GM12891 (cell line): ENCODE measurements at places on chromosomes 12 and 14.
A peak's percentile ranks its signal among the peaks of the same experiment; 100 is the strongest.

- DNase-seq, result no peak
Measured at GRCh38 chr14:104329793-104330192, 191.4 kb downstream of the KIF26A start.

GRCh38 chr12:11075642-11076041, 13.5 kb upstream of the TAS2R46 start:
- DNase-seq, result no peak

DNA sequence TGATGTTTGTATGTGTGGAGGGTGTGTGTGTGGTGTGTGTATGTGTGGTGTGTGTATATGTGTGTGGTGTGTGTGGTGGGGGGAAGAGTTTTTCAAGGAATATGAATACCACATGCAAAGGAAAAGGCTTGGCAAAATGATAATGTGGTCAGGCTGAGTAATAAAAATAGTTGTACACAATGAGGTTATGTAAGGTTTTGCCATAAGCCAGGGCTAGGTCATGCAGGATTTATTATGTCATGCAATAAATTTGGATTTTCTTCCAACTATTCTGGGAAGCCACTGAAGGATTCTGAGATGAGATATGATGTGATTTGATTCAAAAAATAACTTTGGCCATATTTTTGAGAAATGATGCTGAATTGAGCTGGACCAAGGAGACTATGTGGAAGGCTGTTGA, 1191.6 kb upstream of the SEL1L start:
- no peak for DNase-seq

DNA sequence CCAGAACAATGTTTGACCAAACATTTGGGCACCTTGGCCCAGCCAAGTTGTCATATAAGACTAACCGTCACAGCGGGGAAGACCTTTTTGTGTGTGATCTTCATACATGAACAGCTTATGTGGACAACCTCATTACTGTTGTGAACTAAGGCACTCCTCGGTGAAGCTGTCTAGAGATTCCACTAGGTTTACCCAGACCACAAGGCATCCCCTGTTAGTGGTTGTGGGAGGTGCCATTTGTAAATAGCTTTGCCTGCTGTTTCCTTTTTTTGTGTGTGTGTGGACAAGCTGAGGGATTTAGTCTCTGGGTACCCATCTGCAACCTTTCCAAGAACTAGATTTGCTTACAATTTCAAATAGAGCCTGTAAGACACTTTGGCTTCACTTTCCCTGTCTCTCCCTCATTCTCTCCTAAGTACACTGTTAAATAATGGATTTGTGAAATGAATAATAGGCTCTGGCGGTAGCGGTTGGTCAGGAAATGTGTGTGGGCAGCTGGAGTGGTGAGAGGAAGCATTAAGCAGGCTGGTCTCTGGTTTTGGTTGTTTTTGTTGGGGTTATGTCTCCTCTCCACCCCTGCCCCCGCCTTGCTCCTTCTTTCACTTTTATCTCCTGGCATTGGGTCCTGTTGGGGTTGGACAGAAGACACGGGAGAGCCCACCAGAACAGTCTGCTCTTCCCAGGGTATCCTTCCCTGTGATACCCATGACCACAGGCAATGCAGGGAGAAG, 727.6 kb downstream of the VRK1 start:
- no peak for DNase-seq

- DNase-seq, result no peak
Measured at GRCh38 chr12:49944046-49944445, 6.5 kb upstream of the AQP2 start.

DNA sequence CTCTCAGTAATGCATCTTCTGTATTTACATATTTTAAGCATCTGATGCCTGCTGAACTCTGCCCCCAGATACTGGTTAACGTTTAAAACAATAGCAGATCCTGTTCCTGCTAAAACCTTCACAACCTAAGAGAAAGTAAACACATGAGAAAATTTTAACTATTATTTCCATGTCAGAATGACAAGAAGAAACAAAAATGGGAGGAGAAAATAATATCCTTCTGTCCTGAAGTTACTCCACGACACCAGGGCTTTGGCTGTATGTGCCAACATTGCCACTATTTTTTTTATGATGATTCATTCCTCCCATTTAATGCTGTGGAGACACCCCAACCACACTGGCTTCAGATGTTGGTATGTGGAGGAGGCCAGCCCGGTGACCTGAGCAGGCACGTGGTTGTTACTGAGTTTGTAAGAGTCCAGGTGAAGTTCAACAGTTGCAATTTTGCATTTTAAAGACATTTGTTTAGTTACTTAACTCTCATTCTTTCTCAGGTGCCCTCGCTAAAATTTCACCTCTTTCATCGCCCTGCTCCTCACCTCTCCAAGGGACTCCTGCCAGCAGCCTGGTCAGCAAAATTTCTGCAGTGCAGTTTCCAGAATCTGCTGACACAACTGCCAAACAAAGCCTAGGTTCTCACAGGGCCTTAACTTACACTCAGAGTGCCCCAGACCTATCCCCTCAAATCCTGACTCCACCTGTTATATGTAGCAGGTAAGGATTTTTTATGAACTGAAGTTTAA, 65.5 kb upstream of the SLCO1C1 start:
- no peak for DNase-seq

DNA sequence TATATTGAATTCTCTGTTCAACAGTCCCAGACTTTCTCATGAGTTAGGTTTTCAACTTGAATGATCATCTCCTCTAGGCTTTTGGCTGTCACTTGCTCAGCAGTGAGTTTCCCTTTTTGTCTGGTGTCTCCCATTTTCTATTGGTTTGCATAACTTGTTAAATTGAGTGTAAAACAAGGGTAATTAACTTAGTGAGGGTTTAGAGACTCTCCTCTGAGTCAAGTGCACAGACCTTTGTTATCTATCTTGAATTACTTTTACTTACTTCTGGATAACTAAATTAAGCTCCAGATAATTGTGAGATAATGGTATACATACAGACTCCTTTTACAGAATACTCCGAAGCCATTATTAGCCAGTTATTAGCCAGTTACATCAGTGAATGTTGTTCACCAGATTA, 22.0 kb downstream of the MLXIP start:
- no peak for DNase-seq

GRCh38 chr12:69412655-69413054, 53.1 kb downstream of the YEATS4 start:
- no peak for DNase-seq

DNA sequence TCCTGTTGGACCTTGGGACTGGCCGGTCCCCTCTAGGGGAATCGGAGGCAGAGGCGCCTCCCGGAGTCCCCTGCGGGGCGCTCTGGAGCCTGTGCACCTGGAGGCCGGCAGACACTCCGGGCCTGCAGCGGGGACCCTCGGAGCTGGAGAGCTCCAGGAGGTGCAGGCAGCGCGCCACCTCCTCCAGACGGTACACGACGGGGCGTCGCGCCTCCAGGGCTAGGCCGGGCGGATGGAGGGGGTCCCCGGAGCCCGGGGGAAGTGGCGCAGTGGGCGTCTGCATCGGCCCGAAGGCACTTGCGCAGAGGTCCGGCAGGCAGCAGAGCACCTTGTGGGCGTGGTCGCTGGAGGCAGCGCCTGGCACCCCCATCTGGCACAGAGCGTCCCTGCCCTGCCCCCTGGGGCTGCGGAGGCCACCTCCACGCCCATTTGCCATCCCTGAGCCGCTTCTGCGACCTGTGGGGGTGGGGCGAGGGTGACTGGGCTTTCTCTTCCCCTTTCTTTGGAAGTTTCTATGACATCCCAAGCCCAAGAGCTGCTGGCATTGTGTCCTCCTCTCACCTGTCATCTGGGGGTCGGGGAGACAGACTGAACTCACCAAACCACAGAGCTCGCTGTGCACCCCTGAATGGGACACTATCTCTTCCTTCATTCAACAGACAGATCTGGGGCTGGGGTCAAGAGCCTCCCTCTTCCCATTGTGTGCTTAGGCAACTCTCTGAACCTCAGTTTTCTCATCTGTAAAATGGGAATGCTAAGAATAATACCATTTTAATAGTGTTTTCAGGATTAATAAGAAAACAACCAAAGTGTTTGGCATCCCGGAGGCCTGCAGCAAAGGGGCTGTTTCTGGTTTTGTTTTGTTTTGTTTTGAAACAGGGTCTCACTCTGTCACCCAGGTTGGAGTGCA, 37.5 kb upstream of the CORO1C start:
- peak; percentile 54 for DNase-seq

- DNase-seq, result no peak
Measured at GRCh38 chr12:13592063-13592942, 389.1 kb downstream of the GRIN2B start.

DNA sequence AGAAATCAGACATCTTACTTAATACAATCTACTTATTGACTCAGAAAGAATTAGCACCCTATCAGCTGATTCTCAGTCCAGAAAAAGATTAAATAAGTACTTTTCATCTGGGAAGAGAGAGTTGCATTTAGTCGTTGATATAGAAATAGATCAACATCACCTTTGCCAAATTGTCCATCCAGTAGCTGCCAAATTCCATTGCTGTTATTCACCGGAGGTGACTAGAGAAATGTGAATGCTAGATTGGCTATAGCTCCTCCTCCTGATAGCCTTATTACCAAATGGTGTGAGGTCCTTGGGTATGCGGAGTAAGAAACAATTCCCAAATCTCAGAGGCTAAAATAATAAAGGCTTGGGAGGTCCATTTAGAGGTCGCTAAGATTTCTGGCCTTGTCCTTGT, 723.3 kb upstream of the FLRT2 start:
- DNase-seq, result no peak

GRCh38 chr12:70400124-70400523, 34.0 kb downstream of the KCNMB4 start:
- DNase-seq, result no peak

GRCh38 chr14:61477712-61478462, 156.5 kb downstream of the PRKCH start:
- DNase-seq, result no peak

DNA sequence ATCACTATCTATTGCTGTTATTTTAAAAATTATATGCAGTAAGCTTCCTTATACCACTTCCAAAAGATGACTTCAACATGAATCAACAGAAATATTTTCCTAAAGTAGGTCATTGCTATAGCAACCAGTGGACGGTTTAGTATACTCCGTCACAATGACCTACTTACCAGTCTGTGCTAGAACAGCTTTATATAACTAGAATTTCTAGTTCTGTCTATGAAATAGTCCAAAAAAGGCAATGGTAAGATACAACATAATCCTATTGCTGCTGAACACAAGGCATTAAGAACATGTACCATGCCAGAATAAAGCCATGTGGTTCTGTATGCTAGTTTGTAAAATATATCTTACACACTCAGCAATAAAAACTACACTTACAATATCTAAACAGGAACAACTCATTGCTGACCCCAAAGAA, 40.7 kb upstream of the MTERF2 start:
- DNase-seq, result no peak

- DNase-seq, result no peak
Measured at GRCh38 chr14:99169776-99170356, 102.1 kb downstream of the BCL11B start.

- no peak for DNase-seq
Measured at GRCh38 chr12:6178981-6179761, 21.0 kb upstream of the CD9 start.

DNA sequence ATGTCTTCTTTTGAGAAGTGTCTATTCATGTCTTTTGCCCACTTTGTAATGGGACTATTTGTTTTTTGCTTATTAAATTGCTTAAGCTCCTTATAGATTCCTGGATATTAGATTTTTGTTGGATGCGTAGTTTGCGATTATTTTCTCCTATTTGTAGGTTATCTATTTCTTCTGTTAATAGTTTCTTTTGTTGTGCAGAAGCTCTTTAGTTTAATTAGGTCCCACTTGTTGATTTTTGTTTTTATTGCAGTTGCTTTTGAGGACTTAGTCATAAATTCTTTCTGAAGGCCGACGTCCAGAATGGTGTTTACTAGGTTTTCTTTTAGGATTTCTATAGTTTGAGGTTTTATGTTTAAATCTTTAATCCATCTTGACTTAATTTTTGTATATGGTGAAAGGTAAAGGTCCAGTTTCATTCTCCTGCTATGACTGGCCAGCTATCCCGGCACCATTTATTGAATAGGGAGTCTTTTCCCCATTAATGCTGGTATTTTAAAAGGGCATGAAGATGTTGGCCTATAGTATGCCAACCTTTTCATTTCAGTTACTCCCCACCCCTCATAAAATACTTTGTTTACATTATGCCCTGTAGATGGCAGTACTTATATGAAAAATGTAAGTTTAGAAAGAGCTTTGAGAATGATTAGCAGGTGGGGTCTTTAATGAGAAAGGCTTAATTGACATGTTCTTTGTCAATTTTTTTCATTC, 62.9 kb upstream of the PSMA6 start:
- DNase-seq, result no peak

GRCh38 chr14:21090194-21090939, 8.1 kb downstream of the ZNF219 start:
- DNase-seq, result no peak

DNA sequence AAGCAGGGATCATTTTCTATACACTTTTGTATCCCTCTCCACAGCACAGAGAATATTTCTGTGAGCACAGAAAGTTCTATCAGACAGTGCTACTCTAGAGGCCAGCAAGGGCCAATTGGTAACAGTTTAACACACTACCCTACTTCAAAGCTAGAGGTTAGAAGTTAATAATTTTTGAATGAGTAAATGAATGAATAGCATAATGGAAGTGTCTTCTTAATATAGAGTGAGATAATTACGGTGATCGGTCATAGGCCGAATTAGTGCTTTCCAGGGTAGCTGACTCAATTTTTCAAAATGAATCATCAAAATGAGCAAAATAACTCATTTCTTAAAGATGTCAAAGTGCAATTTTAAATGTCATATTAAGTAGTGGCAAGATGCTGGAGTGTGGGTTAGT, 67.0 kb upstream of the CCDC198 start:
- no peak for DNase-seq

GRCh38 chr14:63737582-63738006, 9.7 kb upstream of the SGPP1 start:
- no peak for DNase-seq
